ENCODE measurements at places on chromosomes 7 and 10.

DNA sequence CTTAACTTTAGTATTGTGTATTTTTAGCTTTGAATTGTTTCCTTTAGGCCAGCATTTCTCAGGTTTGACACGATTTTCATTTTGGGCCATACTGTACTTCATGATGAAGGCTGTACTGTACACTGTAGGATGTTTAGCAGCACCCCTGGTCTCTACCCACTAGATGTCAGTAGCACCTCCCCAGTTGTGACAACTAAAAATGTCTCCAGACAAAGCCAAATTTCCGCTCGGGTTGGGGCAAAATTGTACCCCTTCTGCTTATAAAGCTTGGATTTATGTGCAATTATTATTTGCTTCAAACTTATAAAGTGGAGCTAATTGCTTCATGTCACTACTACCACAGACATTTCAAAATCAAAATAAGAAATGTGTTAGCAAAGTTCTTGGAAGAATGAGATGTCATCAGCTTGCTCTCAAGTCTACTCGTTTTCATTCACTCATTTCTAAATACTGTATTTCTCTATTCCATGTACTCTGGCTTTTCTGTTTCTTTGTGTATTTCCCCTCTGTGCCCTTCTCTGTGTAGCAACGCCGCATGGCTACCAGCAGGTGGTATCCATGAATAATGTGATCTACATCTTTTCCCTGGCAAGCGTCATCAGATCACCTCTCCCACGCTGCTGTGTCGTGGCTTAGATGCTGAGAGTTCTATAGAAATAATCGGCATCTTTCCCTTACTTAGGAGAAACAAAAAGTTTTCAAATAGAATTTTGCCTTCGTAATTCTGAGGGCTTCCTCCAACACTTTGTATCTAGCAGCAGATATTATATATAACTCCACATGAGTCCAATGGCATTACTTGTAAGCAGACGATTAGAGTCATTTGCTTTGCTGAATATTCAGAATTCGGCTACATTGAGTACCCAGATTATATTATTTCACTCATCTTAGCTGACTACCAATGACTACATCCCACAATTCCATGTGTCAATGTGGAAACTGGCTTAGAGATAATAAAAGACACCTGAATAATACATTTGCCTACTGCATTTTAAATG lies 47.8 kb upstream of the CALCR start:
- no peak for DNase-seq

GRCh38 chr7:141945356-141945755 lies 1.4 kb downstream of the CLEC5A start:
- no peak for DNase-seq

DNA sequence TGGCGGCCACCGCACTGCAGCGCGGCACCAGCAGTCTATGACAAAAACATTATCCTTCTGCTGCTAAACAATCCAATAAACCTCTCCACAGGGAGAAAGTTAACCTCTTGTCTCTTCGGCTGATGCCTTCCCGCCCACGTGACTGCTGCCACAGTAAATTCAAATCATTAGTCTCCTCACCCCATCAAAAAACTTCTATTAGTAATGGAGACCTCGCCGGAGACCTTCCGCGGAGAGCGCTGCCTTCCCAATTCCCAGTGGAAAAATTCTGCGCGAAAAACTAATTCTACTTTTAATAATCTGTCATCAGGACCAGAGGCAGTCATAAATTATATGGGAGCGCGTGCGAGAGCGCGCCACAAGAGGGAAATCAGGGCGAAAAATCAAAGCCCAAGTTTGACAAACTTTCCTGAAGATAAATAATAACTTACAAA lies 90.0 kb upstream of the PAX2 start:
- no peak for DNase-seq

DNA sequence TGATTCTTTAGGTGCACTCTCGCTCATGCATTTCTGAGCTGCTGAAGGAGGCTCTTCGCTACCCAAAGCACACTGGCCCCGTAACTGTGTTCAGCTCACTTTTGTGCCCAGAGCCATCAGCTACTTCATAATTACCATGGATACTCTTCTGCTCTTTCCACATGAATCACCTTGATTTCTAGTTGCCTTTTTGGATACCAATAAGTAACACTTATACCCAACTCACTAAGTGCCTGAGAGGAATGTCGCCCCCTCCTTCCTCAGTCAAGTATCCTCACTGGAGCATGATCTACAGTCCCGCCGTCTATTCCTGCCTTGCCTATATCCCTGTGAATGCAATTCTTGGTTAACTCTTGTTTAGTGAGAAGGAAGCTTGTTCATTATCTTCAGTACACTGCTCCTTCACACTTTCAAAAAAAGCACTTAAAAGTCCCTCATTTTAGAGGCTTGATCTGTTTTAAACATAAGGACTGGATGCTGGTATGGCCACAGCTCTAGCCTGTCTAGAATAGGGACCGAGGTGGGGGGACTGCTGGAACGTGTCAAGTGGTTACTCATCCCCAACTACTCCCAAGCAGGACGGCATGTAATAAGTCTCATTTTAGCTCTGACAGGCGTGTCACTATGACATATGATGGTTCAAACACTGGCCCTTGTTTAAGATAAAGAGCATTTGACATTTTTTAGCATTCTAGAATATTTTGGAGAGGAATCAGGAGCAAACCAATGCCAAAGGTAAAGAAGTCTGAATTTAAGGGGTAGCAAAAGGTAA lies 23.7 kb downstream of the SVIL start:
- DNase-seq = no peak

DNA sequence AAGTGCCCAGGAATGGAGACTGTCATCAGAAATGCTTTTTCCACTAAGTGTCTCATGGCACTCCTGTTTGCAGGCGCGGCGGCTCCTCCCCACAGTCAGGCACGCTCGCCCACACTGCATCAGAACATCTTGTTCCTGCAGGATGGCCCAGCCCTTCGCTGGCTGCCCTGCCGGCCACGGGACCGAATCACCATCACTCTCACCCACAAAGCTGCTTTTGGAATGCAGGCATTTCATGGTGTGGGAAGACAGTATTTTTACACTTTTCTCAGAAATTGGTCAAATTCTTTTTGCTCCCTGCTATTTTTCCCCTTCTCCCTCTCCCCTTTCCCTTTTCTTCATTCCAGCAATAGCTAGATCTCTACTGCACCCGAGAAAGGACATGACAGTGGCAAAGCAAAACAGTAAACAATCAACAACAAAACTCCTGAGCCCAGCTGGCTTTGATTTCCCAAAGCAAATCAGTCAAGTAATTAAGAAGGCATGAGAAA lies 176.1 kb upstream of the TNS3 start:
- DNase-seq = no peak

DNA sequence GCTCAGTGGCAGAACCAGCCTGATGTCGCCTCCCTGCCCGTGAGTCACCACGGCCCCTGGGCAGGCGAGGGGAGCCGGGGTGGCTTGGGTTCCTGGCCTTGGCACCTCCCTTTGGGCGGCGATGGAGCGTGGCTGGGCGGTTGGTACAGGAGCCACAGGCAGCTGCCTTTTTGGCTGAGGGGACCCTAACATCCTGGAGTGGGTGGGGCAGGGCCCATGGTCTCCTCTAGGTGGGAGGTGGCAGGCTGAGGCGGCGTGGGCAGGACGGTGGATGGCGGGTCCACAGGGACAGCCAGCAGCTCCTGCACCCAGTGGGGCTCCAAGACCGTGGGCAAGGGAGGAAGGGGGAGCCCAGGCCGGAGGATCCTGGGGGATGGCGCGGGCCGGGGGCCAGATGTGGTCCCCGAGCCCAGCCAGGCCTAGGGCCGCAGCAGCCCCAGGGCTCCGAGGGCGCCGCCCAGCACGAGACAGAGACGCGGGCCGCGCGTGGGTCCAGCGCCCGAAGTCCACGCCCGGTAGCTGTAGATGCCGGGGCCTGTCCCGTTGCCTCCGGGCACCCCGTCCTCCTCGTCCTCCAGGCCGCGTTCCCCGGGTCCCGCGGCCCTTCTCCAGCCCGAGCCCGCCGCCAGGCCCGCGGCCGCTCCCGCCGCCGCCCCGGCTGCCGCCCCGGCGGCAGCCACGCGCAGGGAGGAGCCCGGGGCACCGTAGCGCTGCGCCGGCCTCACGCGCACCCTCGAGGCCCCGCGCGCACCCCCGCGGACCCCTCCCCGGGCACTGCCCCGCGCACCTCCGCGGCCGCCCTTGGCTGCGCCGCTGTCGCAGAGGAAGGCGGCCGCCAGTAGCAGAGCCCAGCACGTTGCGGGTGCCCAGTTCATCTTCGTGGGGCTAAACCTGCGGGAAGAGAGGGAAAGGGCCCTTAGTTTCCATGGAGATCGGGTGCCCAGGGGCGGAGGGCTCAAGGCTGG lies 1.3 kb downstream of the SPRN start:
- no peak for DNase-seq

DNA sequence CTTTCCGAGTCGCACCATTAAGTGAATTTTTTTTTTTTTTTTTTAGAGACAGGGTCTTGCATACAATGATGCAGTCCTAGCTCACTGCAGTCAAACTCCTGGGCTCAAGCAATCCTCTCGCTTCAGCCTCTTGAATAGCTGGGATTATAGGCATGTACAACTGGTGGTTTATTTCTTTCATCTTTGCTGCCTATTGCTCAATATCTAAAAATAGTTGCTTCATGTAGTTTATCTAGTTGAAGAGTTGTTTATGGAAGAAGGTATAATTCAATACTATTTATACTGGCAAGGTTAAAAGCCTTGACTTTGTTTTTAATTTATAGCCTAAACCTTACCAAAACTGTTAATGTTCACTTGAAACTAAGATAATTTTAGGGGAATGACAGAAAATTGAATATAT lies 66.9 kb downstream of the SEMA3D start:
- DNase-seq = no peak

GRCh38 chr7:3120513-3120912 lies 76.8 kb upstream of the CARD11 start:
- DNase-seq = peak; percentile 39

DNA sequence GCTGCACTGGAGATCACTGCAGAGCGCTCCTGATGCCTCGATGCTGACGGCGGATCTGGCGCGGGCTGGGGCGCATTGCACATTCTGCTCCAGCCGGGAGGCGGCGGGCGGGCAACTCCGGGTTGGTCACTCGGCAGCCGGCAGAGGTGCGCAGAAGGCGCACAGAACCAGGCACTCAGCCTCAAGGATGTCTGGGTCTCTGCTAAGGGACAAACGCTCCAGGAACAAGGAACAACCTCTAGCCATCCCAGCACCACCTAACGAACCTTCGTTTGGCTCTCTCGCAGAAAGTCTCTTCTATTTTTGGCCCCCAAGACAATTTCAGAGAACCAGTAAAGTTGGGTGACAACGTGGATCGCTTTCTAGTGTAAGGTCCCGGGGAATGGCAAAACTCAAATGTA lies 254.6 kb downstream of the OTUD1 start:
- DNase-seq = peak; percentile 14

DNA sequence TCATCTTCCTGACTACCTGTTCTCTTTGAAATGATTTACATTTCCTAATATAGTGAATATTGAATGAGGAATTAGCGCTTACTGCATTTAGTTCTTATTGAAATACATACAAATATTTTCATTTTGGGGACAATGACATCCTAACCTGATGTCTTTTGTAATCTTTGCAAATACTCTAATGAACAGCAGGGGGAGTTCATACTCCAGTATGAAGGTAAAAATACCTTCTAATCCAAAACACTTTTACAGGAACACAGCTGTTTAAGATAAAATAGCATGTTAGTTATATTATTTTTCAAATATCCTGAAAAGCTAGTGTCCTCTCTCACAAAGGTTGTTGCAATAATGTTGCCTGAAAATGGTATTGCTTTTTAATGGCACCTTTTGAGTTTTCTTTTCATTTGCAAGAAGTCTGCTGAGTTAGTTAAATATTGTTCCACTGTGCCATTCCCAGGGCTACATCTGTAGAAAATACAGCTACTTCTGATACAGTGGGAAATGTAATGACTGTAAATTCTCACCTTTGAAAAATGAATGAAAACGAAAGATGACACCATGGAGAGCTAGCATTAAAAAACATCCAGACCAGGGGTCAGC lies 400.0 kb downstream of the PHF14 start:
- DNase-seq = peak; percentile 2

DNA sequence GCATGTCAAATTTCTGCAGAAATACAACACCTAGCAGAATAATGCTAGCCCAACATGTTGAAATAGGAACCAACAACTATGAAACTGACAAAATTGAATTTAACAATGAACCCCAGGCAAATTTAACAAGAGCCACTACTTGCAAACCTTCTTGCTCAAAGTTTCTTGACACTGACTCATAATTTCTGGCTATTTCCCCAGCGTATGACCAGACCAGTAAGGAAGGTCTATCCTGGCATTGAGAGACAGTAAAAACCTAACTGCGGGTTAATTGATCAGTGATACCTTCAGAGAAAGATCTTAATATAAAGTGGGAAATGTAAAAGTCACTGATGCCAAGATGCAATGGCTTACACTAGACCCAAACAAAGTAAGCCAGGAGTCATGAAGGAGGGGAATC lies 510.1 kb downstream of the ARL4A start:
- no peak for DNase-seq
